ENCODE measurements at places on chromosomes 3 and 15. TPM values are rescaled to one million over a fixed set of nuclear protein-coding genes. Genes with fewer than 3 reads are reported as not detected.

The SNUPN gene
- 13.2 TPM for polyA plus RNA-seq

The GPR87 gene
- polyA plus RNA-seq: not detected

DNA sequence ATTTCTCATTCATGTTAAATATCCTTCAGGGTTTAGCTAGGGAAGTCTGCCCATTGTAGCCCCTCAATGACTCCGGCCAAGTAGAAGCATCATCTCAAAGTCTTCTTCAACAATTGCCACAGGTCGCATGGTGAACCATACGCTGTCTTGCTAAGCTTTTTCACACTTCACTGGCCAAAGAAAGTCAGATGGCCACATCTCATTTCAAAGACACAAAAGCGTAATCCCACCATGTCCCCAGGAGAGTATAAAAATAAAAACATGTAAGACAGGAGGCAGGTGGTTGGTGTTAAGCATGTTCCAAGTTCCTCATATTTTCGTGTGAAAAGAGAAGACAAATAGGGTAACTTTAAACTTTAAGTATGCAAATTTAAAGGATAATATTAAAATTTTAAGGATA lies 147.4 kb downstream of the ERC2 start:
- H3K27me3 ChIP-seq: no peaks in the 10 kb centered on the region
- no peak overlapping the region for H3K4me3 ChIP-seq
- DNase-seq: no peak

- no peaks in the 10 kb centered on the region for H3K27me3 ChIP-seq
- DNase-seq: no peak
- no peaks in the 10 kb centered on the region for H3K4me1 ChIP-seq
These were observed 6.9 kb downstream of the SUCNR1 start for GRCh38 chr3:151880416-151880690.

The ST8SIA2 gene
- 0.46 TPM for polyA plus RNA-seq
